ENCODE measurements at places on chromosomes 11 and 22. TPM values are rescaled to one million over a fixed set of nuclear protein-coding genes. Genes with fewer than 3 reads are reported as not detected.
A peak's percentile ranks its signal among the peaks of the same experiment; 100 is the strongest.

GRCh38 chr11:120643284-120643683 is 131.7 kb downstream of the GRIK4 start:
- no peak for DNase-seq

OR8A1 gene
- not detected for total RNA-seq

- no peak for DNase-seq
These were observed 13.3 kb downstream of the WT1 start for GRCh38 chr11:32421992-32422391.

- DNase-seq = no peak
These were observed 399.0 kb upstream of the CADM1 start for GRCh38 chr11:115903179-115903578.

USP2 gene
- total RNA-seq = under 0.01 TPM

DNA sequence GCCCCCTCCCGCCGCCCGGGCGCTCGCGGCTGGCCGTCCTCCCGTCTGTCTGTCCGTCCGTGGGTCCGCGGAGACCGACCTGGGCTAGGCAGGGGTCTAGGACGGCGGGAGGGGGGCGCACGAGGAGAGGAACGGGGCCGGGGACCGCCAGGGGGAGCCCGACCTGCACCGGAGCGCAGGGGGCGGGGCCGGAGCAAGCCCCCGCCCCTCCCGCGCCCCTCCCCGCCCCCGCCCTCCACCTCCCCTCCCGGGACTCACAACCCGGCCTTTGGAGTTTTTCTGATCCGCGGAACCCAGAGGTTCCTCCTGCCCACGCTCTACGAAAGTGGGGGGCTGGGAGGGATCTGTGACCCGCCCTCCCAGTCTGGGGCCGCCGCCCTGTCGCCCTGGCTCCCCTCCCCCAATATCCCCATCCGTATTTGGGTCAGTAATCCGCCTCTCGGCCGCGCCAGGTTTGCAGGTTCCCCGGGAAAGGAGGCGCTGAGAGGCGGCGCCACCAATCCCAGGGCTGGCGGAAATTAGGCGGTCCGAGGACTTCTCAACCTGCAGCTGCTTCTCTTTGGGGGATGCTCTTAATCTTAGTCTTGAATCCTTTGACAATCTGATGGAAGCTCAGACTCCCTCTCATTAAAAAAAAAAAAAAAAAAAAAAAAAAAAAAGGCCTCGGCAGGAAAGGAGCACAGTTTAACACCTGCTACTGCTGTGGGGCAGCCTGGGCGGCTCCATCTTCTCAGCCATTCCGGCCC is 925 bp upstream of the KCNJ11 start:
- DNase-seq = peak; percentile 16

DNA sequence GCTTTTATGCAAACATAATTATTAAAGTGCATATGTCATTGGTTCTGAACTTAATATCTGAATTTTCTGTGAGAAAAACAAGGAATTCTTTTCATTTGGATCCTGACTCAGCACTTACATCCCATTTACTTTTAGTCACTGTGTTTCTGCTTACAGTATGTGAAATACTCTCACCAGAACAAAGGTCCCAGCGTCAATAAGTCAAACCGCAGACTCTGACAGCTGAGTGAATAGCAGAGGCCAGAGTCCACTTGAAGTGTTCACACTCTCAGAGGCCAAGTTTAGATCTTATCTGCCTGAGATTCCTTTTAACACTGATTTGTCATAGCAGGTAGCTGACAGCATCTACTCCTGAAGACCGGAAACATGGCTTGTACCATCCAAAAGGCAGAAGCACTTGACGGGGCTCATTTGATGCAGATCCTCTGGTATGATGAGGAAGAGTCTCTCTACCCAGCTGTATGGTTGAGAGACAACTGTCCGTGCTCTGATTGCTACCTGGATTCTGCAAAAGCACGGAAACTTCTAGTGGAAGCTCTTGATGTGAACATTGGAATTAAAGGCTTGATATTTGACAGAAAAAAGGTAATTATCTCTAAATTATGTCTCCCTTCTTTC is 14.6 kb downstream of the BBOX1 start:
- peak; percentile 22 for DNase-seq

DNA sequence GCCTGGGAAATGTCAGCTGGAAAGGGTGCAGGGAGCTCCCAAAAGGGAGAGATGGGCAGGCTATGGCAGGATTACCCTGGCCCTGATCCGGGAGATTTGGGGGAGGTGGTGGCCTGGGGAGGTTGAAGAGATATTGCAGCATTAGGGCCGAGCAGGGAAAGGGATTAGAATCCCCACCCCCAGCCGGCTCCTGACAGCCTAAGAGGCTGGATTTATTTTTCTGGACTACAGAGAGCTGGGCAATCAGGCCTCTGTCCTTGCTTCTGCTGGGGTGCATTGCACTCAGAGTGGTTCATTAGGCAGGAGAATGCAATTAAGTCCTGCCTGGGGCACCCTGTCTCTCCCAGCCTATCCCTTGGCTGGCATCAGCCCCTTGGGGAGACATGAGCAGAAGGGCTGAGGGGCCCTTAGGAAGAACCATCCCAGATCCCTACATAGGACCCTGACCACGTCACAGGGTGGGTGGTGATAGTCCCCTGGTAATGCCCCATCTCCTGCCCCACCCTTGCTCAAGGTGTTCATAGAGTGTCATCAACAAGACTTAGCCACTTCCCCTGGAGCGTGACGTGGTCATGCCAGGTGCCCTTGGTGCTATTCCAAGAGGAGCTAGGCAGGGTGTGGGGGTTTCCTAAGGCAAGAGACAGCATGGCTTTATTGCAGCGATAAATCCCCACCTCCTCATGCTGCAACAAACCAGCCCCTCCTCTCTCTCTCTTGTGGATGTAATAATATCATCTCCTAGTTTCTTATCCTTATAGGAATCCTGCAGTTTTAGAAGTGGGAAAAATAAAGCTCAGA is 38.4 kb upstream of the KLHL35 start:
- DNase-seq = no peak

MMP8 gene
- total RNA-seq = under 0.01 TPM

PANX3 gene
- not detected for total RNA-seq

PGA5 gene
- not detected for total RNA-seq

F2 gene
- total RNA-seq = not detected

GRCh38 chr11:18392434-18393321 is 1.7 kb upstream of the LDHA start:
- no peak for DNase-seq

DNA sequence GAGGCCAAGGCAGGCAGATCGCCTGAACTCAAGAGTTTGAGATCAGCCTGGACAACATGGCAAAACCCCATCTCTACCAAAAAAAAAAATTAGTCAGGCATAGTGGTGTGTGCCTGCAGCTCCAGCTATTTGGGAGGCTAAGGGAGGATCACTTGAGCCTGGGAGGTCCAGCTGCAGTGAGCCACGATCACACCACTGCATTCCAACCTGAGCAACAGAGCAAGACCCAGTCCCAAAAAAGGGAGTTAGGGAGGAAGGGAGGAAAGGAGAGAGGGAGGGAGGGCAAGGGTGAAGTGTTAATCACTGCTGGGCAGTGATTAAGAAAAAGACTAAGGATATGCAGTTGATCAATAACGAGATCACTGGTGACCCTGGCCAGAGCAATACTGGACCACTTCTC is 56.0 kb upstream of the APOA1 start:
- DNase-seq = no peak

DNA sequence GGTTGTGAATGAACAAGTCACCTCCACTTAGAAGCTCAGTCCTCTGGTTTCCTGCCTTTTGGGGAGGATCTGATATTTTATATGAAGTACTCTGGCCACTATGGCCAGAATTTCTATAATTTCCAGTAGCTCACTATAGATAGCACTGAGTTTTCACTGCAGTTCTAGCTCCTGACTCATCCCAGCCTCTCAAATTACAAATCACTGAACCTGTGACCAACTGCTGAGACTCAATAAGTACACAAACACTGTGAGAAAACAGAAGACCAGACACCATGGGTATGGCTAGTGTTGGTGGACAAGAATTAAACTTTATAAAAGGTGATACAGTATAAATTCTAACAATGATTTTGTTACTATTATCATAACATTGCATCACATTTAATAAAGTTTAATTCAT is 47.1 kb upstream of the UCP3 start:
- peak; percentile 84 for DNase-seq

CARD16 gene
- 30.7 TPM for total RNA-seq

- DNase-seq = no peak
These were observed 20.8 kb downstream of the USP35 start for GRCh38 chr11:78209478-78209877.

- DNase-seq = no peak
These were observed 47.3 kb downstream of the PRR5L start for GRCh38 chr11:36343436-36343835.

- peak; percentile 46 for DNase-seq
These were observed 10.6 kb upstream of the CSNK1E start for GRCh38 chr22:38327805-38328204.

DNA sequence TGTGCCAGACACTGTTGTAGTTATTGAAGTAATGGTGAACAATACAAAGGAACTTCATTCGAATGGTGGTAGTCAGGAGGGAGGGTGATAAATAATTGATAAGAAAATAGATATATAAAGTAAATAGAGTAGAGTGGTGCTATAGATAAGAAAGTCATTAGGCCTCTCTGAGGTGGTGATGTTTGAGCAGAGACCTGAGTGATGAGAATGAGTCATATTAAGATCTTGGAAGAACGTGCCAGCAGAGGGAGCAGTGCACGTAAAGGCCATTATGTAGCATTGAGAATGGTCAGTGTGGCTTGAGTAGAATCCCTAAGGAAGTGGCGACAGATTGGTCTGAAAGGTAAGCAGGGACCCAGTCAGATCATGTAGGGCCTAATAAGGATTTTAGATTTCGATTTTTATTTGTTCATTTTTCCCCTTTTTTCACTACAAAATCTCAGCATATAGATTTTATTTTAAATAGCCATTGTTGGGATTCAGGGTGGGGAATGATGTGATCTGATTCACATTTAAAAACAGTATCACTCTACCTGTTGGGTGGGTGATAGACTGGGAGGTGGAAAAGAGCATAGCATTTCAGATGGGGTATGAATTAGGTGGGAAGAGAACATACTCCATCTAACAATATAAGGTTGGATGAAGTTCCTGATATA is 44.7 kb downstream of the CCDC90B start:
- DNase-seq = peak; percentile 70

LDLRAD3 gene
- total RNA-seq = 2.6 TPM

ASCL2 gene
- not detected for total RNA-seq

- DNase-seq = no peak
These were observed 31.6 kb downstream of the SGSM3 start for GRCh38 chr22:40401981-40402406.

DNA sequence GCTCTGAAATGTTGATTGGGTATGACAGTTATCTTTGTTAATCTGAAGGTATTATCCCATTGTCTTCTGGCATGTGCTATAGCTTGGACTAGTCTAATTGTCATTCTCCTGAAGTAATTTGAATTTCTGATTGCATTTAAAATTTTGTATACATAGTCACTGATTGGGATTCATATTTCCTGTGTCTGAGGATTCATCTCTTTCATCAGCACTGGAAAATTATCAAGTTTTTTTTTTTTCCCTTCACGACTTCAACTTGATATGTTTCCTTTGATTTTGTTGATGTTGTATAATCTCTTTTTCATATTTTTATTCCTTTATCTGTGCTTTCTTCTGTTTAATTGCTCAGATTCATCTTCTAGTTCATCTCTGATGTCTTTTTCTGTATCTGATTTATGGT is 104.1 kb downstream of the DDX10 start:
- DNase-seq = no peak

DNA sequence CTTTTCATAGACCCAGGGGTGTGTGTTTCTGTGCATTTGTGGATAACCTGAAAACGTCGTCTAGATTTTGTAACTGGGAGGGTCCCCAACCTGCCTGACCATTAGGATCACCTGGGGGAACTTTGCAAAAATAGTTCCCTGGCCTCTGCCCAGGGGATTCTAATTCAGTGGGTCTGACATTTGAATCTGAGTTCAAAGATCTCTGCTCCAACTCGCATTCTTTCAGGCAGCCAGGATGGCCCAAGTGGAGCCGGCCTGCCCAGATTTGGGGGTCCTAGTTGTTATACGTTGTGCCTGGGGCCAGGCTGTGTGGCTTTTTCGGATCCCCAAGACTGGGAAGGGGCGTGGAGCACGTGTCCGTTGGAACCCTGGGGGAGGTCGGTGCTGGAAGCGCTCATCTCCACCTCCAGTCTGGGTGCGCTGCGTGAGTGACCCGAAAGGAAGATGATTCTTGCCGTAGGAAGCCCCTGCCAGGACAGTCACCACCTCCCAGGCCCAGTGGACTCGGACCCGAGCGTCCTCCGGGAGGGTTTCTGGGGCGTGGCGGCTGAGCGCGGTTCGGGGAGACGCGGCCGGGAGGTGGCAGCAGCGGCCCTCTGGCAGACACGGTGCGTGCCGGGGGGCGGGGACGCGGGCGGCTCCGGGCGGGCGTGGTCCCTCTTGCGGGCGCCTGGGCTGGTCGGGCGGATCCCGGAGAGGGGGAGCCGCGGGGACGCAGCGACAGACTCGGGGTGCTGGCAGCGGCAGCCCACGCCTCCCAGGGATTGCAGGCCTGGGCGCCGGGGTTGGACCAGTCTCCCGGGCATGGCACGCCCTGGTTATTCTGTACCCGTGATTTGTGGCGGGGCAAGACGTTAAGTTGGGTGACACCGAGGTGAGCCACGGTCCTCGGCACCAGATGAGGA is 29.2 kb upstream of the PLET1 start:
- DNase-seq = peak; percentile 72

- no peak for DNase-seq
These were observed 6.2 kb downstream of the STIM1 start for GRCh38 chr11:3861683-3862082.

- DNase-seq = no peak
These were observed 2.2 kb upstream of the GSTT4 start for GRCh38 chr22:24007253-24008021.

SERPING1 gene
- total RNA-seq = 10.8 TPM

Measured in fibroblast of villous mesenchyme (primary cell).